Thymus (tissue), 14 donors: ENCODE measurements at places on chromosomes 11 and 22.

DNA sequence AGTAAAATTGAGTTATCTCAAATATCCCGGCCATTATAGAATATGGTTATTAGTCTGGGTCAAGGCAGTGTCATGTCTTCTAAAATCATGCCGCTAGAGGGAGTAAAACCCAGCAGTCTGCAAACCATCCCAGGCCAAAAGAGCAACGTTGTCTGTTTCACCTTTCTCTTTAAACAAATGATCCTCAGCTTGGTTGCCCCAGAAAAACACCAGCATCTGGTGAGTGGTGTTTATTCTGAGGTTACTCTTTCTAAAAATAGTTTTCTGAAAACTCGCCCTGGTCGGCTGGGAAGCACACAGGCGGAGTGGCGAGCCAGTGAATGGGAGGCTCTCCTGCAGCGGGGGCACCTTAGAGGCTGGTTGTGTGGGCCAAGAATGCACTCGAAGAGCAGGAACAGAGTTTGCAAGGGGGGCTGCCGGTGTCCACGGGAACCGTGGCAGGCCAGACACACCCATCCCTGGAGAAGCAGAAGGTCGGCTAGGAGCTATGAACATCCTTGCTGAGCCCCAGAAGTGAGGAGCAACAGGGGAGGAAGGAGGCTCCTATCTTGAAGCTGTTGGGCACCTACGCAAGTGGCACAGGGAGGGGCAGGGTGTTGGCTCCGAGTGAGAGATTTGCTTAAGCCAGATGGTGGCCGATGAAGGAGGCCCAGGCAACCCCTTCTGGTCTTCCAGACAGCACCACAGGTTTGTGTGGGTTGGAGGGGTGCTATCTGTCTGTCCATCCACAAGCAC is 297.1 kb downstream of the ETS1 start:
- peak; percentile 94 for DNase-seq

DNA sequence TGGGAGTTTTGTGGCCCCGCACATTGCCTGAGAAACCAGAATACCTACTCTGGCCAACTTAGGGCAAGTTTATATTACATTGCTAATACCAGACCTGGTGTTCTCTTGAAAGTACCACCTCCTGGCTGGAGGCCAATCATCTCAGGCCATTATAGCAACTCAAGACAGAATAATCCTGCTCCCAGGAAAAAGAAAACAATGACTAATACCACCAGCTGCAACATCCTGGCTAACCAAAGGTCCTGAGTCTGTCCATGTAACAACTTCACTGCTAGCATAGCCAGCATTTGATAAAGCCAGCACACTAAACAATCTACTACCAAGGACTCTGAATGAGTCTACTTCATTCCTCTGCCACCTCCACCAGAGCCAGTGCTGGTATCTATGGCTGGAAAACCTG is 1298.7 kb upstream of the CNTN5 start:
- DNase-seq = no peak

- no peak for DNase-seq
Observed at GRCh38 chr11:60763692-60764369, 7.2 kb downstream of the MS4A15 start.

DNA sequence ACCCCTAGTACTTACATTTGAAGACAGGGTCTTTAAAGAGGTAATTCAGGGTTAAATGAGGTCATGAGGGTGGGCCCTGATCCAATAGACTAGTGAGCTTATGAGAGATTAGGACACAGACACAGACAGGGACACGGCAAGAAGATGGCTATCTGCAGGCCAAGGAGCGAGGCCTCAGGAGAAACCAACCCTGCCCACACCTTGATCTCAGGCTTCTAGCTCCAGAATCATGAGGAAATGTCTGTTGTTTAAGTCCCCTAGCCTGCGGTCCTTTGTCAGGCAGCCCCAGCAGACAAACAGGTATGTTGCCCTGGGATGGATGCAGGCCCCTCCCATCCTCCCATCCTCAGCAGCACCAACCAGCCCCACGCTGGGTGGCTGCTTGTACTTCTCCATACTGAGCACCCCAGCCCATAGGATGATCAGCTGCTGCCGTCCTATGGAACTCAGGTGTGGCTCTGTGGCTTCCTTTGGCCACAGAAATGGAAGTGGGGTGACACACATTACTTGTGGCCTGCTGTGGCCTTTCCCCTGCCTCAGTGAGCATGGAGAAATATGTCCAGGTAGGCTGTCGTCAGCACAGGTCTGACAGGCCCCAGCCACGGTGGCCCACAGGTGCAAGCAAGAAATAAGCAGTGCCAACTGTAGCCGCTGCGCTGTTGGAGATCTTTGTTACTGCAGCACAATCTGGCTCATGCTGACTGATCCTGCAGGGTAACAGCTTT is 7.9 kb downstream of the GNB1L start:
- DNase-seq = no peak

GRCh38 chr11:14148653-14149273 is 186.2 kb downstream of the SPON1 start:
- peak; percentile 3 for DNase-seq

GRCh38 chr11:34364102-34364501 is 6.3 kb upstream of the ABTB2 start:
- peak; percentile 23 for DNase-seq

GRCh38 chr22:37636186-37636948 is 3.1 kb upstream of the SH3BP1 start:
- no peak for DNase-seq

- no peak for DNase-seq
Observed at GRCh38 chr11:126522606-126523005, 167.1 kb downstream of the ST3GAL4 start.

- DNase-seq = no peak
Observed at GRCh38 chr11:27460158-27460978, 12.2 kb downstream of the LGR4 start.

GRCh38 chr11:8061555-8062428 is 19.2 kb upstream of the TUB start:
- DNase-seq = no peak

DNA sequence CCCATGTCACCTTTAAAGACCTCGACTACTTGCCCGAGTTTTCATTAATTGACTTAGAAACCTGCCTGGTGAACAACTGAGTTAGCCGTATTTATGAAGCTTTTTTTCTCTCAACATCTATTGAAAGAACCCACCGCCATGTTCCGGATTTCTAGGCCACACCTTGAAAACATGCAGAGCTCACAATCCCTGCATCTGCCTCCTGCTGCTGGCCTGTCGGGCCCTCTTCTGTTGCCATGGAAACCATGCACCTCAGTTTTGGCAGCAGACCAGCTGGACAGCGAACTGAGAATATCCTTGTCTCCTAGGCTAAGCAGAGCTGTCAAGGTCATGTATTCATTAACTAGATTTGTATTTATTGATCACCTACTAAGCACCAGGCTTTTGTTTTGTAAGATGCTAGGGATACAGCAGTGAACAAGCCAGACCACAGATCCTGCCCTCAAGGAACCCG is 4.3 kb upstream of the PATZ1 start:
- DNase-seq = no peak

- DNase-seq = no peak
Observed at GRCh38 chr11:102287964-102288724, 29.1 kb upstream of the BIRC3 start.

DNA sequence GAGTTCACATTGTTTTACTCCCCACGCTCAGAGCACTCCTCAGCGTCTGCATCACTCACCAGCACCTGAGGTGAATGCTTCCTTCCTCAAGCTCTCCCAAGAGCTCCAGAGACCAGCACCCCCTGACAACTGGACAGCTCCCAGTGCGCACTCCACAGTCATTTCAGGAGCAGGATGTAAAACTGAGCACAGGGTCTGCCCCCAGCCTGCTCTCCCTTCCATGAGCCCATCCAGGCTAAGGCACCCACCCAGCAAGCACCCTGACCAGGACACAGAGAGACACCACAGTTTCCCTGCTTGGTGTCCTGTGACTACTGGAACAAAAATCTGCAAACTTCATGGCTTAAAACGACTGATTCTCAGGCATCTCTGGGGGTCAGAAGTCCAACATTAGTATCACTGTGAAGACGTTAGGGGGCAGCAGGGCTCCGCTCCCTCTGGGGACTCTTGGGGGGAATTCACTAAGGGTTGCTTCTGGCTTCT is 3.3 kb downstream of the SCGB1D2 start:
- DNase-seq = no peak

DNA sequence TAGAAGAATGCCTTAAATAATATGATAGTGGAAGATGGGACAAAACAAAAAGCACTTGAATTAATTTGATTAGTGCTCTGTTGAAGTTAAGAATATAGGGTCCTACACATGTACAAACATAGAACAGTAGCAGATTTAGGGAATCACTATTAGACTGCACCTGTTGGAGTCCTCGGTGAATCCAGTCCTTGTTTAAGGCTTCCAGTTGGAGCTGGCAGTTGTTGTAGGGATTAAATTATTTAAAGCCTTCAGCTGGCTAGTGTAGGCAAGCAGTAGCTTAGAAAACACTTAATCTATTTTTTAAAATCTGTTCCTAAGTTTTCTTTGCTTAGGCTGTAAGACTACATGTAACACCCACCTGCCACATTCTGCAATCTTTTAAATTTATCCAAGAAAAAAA is 24.5 kb upstream of the CSTF3 start:
- DNase-seq = no peak

GRCh38 chr11:65555693-65556231 is 2.4 kb downstream of the LTBP3 start:
- DNase-seq = no peak

DNA sequence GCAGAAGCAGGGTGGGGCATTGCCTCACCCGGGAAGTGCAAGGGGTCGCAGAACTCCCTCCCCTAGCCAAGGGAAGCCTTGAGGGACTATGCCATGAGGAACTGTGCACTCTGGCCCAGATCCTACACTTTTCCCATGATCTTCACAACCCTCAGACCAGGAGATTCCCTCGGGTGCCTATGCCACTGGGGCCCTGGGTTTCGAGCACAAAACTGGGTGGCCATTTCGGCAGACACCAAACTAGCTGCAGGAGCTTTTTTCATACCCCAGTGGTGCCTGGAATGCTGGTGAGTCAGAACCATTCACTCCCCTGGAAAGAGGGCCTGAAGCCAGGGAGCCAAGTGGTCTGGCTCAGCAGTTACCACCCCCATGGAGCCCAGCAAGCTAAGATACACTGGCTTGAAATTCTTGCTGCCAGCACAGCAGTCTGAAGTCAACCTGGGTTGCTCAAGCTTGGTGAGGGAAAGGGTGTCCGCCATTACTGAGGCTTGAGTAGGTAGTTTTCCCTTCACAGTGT is 573.7 kb upstream of the ANO3 start:
- no peak for DNase-seq

DNA sequence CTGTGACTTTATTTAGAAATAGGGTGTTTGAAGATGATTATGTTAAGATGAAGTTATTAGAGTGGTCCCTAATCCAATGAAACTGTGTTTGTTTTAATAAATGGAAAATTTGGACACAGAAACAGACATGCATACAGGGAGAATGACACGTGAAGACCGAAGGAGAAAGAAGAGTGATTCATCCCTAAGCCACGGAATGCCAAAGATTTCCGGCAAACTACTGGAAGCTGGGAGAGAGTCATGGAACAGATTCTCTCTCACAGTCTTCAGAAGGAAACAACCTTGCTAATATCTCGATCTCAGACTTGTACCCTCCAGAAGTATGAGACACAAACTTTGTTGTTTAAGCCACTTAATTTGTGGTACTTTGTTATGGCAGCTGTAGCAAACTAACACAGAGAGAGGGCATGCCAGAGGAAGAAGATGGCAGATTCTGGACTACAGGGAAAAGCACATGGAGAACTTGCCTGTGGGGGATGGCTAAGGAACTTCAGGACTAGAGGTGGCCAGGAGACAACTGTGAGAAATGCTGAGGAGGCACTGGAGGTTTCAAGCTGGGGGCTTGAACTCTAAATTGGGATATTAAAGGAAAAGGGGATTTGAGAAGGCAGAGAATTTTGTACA is 733.5 kb upstream of the CCDC90B start:
- no peak for DNase-seq

DNA sequence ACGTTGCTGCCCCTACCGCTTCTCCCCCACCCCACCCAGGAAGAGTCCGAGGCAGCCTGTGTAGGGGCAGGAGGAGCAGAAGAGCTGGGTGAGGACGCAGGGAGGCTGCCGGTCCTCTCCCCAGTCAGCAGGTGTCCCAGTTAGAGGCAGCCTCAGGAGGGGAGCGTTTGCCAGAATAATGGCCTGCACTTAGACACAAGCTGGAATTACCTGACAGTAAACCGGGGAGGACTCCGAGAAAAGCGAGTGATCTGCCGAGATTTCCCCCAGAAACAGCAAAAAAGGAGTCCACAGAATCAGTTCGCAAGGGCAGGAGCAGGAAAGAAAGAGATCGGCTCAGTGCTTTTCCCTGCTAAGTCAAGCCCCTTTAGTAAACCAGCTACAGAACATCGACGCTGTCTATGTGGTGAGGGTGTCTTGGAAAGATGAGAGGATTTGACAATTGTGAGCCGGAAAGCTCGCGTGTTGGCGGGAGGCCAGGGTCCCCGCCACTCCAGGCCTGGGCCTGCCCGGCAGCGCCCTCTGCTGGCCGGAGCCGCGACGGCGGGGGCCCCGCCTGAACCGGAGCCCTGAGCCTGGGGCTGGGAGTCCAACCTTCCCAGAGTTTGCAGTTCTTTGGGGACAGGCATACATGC is 17.7 kb upstream of the THRSP start:
- DNase-seq = peak; percentile 63

DNA sequence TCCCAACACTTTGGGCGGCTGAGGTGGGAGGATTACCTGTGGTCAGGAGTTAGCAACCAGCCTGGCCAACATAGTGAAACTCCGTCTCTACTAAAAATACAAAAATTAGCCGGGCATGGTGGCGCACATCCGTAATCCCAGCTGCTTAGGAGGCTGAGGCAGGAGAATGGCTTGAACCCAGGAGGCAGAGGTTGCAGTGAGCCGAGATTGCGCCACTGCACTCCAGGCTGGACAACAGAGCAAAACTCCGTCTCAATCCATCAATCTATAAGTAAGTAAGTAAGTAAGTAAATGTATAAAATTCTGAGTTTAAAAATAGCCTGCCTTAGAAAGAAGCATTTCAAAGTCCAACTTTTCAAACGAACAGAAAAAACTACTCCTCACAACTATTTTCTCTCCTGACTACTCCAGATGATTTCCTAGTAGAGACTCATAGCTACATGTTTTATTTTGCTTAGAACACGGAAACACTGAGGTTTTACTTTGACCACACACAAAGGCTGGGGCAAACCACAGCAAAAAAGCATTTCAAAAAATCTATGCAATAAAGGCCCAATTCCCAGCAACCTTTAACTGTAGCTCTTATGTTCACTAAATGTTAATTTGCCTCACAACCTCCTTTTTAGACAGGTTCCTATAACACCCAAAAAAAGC is 16.3 kb downstream of the SPTY2D1 start:
- peak; percentile 36 for DNase-seq

- no peak for DNase-seq
Observed at GRCh38 chr22:20216863-20217499, 51.1 kb downstream of the RTN4R start.

GRCh38 chr22:23138584-23139435 is 3.0 kb downstream of the RSPH14 start:
- no peak for DNase-seq
